Spleen (tissue), 13 donors: ENCODE measurements at places on chromosomes 7 and 10.

GRCh38 chr7:139560678-139561077 lies 37.2 kb downstream of the CLEC2L start:
- peak; percentile 61 for DNase-seq

DNA sequence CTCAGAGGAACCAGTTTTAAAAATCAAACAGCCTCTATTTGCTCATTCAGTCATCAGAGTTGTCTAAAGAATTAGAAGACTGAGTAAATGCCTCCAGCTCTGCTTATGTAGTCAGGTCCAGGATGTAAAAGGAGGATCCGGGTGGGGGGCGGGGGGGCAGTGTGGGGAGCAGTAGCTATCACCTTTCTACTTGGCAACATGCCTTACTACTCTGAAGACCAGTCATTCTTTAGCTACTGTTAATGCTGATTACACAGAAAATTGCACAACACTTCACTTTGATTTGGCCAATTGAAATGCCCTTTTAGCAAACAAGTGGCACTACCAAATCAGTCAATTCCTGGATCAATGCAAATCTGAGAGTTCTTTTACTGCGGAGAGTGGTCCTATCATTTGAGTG lies 164.2 kb downstream of the NXPH1 start:
- DNase-seq: no peak

DNA sequence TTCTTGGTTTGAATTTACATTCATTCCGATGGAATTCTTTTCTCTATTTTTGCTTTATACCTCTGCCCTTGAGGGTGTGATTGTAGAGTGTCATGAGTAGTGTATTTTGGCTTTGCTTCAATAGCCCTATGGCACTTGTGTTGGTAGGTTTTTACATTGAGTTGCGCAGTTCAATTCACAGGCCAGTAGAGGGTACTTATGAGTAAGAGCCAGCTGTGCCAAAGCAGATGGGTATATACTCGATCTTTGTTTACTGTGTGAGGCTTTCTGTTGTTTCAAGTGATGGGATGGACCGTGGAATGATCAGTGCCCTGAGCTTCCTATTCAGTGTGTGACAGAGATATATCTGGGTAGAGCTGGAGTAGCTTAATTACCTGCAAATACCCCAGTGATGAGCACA lies 4.3 kb upstream of the AKR1C3 start:
- DNase-seq: no peak

GRCh38 chr7:79789584-79790345 lies 336.3 kb upstream of the MAGI2 start:
- DNase-seq: no peak

DNA sequence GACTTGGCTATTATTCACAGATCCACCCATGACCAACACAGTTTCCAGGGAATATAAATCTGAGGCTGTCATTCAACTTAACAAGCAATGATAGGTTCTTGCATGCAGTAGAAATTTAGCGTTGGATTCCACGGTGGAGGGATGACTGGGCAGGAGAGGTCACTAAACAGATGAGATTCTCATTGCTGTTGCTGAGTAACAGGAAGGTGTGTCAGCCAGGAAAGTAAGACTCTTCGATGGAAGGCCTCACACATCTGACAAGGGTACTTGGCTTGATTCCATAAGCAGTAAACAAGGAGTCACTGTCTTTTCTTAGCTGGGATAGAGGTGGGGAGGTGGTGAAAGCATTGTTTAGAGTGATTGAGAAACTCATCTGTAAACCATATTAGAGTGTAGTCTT lies 1152.0 kb downstream of the SORCS3 start:
- DNase-seq: no peak

DNA sequence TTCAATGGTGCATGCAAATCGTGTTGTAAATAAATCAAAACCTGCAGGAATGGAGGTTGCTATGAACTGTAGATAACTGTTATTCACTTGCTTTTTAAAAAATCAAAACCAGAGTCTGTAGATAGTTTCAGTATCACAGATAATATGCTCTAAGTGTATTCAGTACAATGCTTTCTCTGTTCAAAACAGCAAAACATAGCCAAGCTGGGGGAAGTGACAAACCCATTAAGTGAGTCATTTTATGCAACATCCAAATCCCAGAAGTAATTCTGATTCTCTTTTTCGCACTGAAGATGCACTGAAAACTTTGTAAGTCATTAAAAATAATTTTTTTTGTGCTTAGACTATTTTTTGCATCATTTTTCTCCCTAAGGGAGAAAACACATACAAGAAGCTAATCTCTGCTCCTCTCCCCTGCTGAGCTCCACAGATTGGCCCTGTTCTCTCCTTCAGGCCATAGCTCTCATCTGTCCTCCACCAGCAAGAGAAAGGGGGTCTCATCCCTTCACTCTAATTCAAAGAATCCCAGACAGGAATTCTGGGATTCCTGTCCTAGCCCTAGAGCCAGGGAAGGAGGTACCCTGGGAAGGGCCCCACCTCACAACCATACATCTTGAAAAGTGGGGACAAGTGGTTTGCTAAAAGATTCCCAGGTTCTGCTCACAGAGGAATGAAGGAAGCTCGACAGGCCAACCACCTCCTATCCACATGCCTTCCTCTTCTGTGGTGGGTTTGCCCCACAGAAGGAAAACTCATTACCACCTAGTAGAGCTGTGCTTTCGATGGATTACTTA lies 4.9 kb downstream of the PRTFDC1 start:
- DNase-seq: no peak

DNA sequence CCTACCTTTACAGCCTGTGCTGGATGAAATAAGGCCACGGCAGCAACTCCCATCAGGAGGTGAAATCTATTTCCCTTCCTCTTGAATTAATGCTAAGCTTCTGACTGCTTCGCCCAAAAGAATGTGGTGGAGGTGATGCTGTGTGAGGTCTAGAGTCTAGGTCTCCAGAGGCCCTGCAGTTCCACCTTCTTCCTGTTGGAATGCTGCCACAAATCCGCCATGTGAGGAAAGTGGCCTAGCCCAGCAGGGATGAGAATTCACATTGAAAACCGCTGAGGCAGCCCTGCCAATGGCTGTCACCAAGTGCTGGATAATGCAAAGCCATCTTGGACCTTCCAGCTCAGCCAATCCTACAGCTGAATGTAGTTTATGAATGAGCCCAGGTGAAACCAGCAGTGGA lies 28.0 kb downstream of the RHOBTB1 start:
- DNase-seq: no peak

- peak; percentile 33 for DNase-seq
Measured at GRCh38 chr10:80537086-80537735, 491 bp upstream of the SH2D4B start.

DNA sequence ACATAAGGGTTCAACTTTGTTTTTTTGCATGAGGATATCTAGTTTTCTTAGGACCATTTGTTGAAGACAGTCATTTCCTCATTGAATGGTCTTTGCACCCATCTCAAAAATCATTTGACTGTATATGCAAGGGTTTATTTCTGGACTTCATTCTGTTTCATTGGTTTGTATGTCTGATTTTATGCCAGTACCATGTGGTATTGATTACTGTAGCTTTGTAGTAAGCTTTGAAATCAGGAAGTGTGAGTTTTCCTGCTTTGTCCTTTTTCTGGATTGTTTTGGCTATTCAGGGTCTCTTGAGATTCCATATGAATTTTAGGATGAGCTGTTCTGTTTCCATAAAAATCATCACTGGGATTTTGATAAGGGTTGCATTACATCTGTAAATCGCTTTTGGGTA lies 63.9 kb downstream of the SND1 start:
- DNase-seq: no peak

GRCh38 chr10:125064681-125065492 lies 95.5 kb downstream of the CTBP2 start:
- DNase-seq: no peak

DNA sequence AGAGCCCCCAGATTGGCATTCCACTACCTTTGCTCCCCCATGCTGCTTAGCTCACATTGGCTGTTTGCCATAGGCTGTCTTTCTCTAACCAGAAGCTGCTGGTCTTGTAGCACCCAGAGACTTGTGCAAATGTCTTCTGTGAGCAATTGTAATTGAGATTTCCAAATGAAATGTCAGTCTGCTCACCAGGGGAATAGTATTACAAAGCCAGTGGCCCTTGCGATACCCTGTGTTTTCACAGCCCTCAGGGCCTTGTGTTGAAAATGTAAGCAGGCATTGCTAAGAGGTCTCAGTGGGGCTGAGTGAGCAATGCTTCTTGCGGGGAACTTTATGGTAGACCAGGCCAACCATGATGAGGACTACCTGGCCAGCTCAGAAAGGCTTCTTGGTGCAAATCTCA lies 746.5 kb downstream of the LRMDA start:
- no peak for DNase-seq

- no peak for DNase-seq
Measured at GRCh38 chr7:71326595-71326994, 194.7 kb downstream of the GALNT17 start.

DNA sequence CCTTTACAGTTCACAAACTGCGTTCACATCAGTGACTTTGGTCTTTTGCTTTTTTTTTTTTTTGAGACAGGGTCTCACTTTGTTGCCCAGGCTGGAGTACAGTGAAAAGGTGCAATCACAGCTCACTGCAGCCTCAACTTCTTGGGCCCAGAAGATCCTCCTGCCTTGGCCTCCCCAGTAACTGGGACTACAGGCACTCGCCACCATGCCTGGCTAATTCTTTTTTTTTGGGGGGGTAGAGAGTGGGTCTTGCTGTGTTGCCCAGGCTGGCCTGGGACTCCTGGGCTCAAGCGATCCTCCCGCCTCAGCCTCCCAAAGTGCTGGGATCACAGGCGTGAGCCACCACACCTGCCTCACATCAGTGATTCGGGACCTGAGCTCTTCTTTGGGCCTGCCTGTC lies 35.7 kb upstream of the UNCX start:
- DNase-seq: no peak

GRCh38 chr10:95604630-95605029 lies 43.5 kb upstream of the SORBS1 start:
- no peak for DNase-seq

- peak; percentile 41 for DNase-seq
Measured at GRCh38 chr7:57216340-57216739, 84.1 kb upstream of the ZNF479 start.

DNA sequence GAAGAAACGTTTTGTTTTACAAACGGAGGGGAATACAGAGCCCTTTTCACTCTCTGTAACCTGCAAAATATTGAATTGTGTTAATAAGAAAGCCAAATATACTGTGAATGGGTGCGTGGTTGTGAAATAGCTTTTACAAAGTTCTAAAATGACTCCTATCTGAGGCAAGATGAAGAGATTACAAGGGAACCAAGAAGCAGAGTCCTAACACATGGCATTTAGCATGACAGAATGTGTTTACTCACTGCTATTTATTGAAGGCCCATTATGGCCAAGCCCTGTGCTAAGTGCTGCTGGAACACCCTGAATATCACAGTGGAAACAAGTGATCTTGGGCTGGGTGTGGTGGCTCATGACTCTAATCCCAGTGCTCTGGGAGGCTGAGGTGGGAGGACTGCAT lies 12.9 kb downstream of the JCAD start:
- DNase-seq: no peak

- DNase-seq: no peak
Measured at GRCh38 chr7:142308326-142308725, 50.5 kb upstream of the PRSS58 start.

GRCh38 chr10:117374506-117375359 lies 507 bp downstream of the PDZD8 start:
- DNase-seq: peak; percentile 92

DNA sequence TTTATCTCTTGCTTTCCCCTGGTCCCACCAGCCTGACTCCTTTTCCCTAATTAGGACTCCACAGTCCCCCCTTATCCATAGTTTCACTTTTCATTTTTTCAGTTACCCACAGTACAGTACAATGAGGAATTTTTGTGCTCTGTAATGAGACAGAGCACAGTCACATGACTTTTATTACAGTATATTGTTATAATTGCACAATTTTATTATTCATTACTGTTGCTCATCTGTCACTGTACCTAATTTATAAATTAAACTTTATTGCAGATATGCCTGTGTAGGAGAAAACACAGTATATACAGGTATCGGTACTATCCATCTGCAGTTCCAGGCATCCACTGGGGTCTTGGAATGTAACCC lies 125.4 kb downstream of the KCNMA1 start:
- no peak for DNase-seq

GRCh38 chr7:100467638-100468373 lies 3.7 kb upstream of the SPACDR start:
- peak; percentile 76 for DNase-seq

DNA sequence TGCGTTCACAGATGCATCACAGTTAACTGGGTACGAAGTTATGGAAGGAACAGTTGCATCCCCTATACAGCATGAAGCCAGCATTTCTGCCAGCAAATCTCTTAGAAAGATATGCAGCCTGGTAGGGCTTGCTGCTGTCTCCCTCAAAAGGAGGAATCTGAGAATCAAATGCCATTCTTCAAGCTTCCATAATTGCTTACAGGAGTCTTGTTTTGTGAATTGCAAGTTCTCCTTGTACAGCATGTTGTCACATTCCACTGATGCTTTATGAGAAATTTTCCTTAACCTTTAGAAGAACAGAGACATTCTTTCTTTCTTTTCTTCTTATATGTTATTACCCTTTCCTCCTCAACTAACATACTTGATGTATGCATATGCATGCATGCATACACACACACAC lies 134.6 kb downstream of the CHRM2 start:
- no peak for DNase-seq

DNA sequence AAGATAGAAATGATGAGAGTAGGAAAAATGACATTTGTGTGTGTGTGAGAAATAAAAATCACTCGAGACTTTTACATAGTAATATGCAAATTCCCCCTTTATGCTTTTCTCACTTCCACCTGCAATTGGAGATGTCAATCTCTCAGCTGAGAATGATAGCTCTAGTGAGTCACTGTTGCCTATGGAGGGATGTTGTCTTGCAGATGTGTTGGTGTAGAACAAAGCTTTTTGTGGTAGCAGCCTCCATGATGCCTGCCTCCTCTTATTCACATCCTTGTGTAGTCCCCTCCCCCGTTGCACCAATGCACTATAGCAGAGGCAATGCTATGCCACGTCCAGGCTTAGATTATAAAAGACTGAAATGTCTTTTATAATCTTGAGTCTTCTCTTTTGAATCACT lies 33.8 kb downstream of the SPAG6 start:
- no peak for DNase-seq

GRCh38 chr10:86706401-86706841 lies 38.1 kb downstream of the LDB3 start:
- peak; percentile 71 for DNase-seq

DNA sequence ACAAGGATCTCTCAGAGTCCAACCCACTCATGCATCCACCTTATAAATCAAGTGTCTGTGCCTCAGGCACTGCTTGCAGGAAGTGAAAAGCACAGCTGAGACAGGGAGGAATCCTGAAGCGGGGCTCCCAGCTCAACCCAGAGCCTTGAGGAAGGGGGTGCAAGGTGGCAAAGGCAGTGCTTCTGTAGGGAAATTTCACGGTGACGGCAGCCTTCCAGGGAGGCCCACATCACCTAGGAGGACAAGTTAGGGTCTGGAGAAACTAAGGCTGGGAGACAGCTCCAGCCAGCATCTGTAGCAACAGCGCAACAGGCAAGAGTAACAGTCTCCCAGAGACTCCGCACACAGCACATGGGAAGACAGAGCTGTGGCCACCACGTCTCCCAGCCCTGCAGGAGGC lies 2.7 kb downstream of the AOC1 start:
- no peak for DNase-seq

GRCh38 chr7:22784346-22784745 lies 38.3 kb downstream of the TOMM7 start:
- no peak for DNase-seq

- no peak for DNase-seq
Measured at GRCh38 chr10:34469446-34469845, 345.6 kb downstream of the PARD3 start.

GRCh38 chr10:43260117-43260761 lies 6.6 kb downstream of the RASGEF1A start:
- peak; percentile 76 for DNase-seq
